ENCODE measurements at places on chromosomes 1 and 21.

GRCh38 chr21:42344631-42345030 lies 6.2 kb downstream of the TFF2 start:
- DNase-seq: no peak

- DNase-seq: peak; percentile 64
These were observed 191.2 kb upstream of the GREM2 start for GRCh38 chr1:240803151-240803550.

DNA sequence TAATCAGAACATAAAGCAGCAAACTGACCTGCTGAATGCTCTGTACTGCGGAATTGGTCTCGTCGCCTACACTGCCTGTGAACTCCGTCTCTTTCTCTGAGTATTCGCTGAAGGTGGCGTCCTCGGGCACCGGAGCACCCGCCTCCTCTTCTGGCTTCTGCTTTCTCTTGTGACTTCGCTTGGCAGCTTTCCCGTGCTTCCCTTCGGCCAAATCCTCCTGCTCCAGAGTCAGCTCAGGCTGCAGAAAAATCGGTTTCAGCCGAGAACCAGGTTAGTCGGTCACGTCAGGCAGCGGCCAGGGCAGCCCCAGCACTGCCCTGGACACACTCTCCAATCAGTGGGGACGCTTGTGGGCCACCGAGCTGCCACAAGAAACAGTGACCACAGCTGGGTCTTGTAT lies 35.8 kb upstream of the RIPK4 start:
- DNase-seq: no peak

DNA sequence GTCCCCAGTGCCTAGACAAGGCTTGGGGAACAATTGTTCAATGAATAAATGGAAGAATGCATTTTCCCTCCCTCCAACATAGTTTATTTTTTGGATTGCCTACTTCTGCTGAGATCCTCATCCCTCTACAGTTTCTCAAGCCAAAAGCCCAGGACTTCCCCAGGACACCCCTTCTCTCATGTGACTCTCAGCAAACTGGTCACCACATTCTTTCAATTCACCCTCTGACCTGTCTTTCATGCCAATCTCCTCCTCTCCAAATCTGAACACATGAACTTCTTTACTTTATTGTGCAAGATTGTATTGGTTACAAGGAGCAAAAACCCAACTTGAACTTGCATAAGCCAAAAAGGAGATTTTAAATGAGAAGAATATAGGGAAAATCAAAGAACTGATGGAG lies 103.2 kb upstream of the JUN start:
- no peak for DNase-seq

GRCh38 chr1:111843177-111843576 lies 87.5 kb downstream of the DDX20 start:
- no peak for DNase-seq

GRCh38 chr21:37424396-37424795 lies 57.8 kb downstream of the DYRK1A start:
- no peak for DNase-seq

DNA sequence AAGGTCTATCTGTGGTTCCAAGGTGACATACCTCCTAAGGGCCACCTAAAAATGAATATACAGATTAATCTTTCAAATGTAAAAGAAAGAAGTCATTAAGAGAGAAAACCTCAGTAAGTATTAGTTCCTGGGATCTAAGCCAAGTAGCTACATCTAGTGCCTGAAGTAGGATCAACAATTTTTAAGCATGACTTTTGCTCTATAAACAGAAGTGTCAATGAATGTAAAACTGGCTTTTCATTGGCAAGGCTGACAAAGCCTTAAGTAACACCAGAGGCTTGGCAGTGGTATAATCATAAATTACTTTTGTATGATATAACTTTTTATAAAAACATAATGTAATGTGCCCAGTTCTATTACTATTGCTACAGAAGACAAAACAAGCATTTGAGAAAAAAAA lies 12.2 kb upstream of the ACADM start:
- DNase-seq: no peak

GRCh38 chr1:22323141-22323845 lies 128.4 kb upstream of the ZBTB40 start:
- DNase-seq: no peak

- no peak for DNase-seq
These were observed 6.9 kb downstream of the ADGRB2 start for GRCh38 chr1:31757204-31757679.

GRCh38 chr1:207647671-207648333 lies 2.9 kb downstream of the CR1L start:
- no peak for DNase-seq

- DNase-seq: no peak
These were observed 14.1 kb downstream of the CR1L start for GRCh38 chr1:207658904-207659485.

DNA sequence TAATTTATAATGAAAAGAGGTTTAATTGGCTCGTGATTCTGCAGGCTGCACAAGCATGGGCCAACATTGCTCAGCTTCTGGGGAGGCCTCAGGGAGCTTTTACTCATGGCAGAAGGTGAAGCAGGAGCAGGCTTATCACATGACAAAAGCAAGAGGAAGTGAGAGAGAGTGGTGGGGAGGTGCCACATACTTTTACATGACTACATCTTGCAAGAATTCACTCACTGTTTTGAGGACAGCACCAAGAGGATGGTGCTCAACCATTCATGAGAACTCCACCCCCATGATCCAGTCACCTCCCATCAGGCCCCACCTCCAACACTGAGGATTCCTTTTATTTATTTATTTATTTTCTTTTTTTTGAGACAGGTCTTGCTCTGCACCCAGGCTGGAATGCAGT lies 5.5 kb upstream of the PLEKHM2 start:
- peak; percentile 90 for DNase-seq

DNA sequence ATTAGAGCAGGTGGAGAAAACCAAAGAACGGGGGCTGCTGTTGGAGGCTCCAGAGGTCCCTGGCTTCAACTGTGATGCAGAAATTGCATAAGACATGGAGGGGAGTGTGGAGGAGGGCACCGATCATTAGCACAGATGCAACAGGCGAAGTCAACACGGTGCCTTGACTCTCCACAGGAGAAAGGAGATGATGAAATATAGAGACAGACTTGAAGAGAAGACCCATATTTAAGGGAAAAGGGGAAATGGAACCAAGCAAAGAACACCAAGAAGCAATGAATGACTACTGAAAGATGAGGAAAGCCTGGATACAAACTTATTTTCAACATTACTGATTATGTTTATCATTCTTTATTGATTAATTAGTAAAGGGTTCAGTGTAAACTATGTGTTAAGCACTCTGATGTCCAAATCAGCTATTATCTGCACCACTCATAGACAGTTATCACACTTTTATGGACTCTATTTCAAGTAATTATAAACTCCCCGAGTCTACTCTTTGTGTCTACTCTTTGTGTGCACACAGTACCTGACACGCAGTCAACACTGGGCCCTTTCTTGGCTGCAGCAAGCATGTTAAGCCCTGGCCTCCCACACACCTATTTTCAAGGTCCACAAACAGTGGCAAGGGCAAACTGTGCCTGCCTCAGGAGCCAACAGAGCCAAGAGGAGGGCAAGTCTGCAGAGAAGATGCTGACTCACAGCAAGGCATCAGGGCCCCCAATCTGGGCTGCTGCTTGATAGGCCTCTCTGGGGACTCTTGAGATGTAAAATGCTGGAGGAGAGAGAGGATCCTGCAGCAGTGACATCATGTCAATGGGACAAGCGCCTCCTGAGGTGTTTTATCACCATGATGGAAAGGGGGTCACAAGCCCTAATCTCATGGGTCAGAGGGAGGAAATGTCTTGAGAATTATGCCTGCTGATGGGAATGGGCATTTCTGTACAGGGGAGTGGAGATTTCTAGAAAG lies 17.6 kb downstream of the PCNX2 start:
- no peak for DNase-seq

DNA sequence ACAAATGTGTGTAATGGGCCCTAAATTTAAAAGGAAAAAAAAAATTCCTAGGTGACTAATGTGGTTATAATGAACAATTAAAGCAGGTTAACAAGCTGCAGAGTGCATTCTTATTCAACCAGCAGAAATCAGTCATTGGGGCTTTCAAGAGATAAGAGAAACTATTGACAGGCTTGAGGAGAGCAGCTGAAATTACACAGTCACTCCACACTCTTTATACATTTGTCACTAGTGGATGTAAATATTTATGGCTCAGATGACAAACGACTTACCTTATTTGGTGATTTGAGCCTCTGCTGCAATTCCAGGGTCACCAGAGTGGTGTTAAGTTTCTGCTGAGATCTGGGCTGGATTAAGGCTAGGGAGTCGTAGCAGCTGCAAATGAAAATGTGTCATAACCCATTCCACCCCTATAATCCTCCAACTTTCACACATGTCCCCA lies 896.3 kb downstream of the TTLL7 start:
- DNase-seq: peak; percentile 24

DNA sequence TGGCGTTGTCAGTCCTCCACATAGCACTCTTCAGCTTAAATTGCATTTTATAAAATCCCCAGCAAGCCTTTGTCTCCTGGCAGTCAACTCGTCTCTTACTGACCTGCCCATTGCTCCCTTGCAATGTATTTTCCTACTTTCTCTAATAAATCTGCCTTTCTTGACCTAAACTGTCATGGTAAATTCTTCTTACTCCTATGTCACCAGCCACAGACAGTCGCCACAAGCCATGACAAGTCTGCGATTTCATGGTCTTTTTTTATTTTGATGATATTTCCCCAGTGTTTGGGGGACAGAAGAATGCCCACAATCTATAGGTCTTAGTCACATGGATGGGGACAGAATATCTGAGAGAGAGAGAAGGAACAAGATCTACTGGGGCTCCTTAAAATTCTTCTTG lies 8.4 kb downstream of the IFNAR2 start:
- no peak for DNase-seq

DNA sequence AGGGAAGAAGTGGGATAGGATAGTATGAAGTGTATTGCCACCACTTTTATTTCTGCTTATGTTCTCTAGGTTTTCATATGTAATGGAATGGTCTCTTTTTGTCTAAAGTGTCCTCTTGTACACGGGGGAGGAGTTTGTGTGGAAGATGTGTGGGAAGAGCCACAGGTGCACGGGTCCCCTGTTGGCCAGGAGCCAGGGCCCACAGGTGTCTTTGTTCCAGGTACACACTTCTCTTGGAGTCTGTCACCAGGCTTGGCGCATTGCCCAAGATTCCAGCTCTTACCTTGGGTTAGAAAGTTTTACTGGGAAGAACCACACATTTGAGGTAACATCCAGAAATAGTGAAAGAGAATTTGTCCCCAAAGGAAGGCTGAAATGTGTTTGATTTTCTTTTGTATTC lies 10.5 kb downstream of the TENT5C start:
- no peak for DNase-seq

- DNase-seq: no peak
These were observed 6.5 kb downstream of the NOC2L start for GRCh38 chr1:952603-953002.

GRCh38 chr1:116067566-116067890 lies 43.7 kb upstream of the MAB21L3 start:
- DNase-seq: peak; percentile 83

DNA sequence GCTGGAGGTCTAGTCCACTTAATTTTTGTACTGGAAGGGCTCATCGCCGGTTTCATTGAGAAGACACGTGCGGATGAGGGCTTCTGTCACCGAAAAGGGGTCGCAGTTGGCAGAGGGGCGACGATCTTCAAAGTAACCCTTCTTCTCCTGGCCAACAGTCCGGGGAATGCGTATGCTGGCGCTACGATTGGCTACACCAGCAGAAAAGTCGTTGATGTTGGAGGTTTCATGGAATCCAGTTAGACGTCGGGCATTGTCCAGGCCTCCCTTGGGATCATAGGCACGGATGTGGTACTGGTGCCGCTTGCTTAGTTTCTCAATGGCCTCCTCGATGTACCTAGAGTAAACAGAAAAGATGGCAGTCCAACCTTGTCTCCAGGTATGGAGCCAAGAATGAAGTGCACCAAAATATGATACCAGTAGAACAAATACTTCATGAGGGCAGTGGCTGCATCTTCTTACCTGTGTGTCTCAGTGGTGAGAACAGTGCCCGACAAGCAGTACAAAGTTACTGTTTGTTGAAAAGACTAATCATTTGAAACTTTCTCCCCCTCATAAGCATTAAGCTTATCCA lies 7.1 kb downstream of the GLUL start:
- no peak for DNase-seq

GRCh38 chr1:244214009-244214967 lies 163.2 kb downstream of the ZBTB18 start:
- peak; percentile 98 for DNase-seq

DNA sequence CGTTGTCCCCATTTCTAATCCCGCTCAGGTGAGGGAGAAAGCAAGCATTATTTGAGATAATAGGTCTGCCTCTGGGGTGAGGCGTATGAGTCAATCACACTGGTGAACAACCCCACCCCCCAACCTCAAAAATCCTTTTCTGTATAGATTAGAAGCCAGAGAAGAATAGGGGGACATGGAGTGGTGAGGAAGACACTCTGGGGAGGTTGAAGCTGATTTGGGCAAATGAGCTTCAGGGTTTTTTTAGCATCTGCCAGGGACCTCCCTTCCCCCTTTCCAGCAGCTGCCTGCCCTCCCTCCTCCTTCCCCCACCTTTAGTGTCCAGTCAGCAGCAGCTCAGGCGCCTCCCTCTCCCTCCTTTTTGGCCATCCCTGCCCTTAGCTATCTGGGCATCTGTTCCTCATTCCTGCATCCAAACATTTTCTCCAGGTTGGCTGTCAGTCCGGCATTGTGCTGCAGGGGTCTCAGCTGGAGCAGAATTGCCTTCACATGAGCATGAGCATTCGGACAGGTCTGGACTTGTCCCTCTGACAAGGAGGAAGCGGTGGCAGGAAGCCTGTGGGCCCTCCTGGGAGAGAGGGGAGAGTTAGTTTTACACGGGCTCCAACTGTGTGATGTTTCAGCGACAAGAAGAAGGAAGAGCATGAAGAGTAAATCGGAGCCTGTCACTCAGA lies 30.8 kb upstream of the PTGFRN start:
- DNase-seq: peak; percentile 34

DNA sequence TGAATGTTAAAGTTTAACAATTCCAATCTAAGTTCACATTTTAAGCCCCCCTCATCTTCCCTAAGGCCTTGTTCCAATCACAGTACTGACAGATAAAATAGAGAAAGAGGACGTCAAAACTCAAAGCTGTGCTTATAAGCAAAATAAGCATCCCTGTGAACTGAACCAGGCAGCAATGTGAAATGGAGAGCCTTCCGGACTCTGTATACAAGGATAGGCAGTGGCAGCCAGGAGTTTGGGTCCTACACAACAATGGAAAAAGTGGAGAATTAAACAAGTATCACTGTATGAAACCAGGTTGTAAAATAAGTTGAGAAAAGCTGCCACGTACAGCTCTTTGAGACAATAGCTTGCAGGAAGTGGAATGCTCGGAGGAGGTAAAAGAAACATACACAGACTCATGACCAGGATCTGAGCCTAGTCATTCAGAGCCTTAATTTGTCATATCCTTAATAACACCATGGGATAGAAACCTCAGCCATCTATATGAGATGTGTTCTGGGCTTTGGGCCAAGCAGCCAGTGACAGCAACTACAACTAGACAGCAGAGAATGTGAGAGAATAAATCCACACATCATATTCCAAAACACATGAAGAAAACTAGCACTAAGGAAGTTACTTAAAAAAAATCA lies 55.2 kb upstream of the PALMD start:
- DNase-seq: peak; percentile 99

GRCh38 chr1:86067626-86068025 lies 88.9 kb downstream of the COL24A1 start:
- peak; percentile 23 for DNase-seq

GRCh38 chr1:55225228-55225627 lies 10.1 kb upstream of the USP24 start:
- DNase-seq: no peak

GRCh38 chr1:113333056-113333455 lies 57.3 kb upstream of the MAGI3 start:
- no peak for DNase-seq

- DNase-seq: no peak
These were observed 121.1 kb upstream of the CAMK1G start for GRCh38 chr1:209462433-209462832.

Data from brain microvascular endothelial cell (primary cell).